ENCODE measurements at places on chromosomes 13 and 19.

- no peak for DNase-seq
Measured at GRCh38 chr19:45814166-45814780, 835 bp downstream of the RSPH6A start.

GRCh38 chr19:10061717-10062310 lies 24.3 kb upstream of the SHFL start:
- DNase-seq: no peak

- DNase-seq: no peak
Measured at GRCh38 chr13:43731296-43731695, 55.5 kb downstream of the ENOX1 start.

DNA sequence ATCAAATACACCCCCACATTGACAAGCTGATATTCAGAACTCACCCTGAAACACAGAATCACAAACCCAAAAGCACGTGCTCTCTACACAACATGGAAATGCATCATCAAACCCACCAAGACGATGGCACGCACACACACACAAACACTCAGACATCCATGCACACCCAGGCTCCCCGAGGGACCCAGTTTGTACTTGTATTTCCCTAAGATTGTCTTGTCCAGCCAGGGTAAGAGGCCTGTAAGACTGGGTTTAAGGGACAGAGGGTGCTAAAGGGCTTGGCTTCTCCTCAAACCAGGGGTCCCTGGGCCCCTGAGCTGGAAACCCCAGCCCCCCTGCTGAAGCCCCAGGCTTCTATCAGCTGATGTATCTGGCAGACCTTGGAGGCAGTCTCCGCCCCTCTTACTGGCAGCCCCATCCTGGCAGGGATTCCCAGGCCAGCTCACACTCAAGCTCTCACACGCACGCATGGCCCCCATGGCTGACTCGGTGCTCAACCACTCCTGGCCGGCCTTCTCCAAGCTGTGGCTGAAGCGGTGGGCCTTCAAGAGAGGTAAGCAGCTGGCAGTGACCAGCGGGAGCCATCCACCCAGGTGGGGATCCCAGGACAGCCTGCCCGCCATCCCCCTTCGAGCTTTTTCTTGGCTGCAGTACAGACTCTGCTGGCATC lies 6.5 kb downstream of the ARHGEF18 start:
- no peak for DNase-seq

- no peak for DNase-seq
Measured at GRCh38 chr13:63731896-63732295, 2316.2 kb upstream of the PCDH20 start.

GRCh38 chr13:45781553-45782326 lies 69.8 kb downstream of the SIAH3 start:
- no peak for DNase-seq

GRCh38 chr13:96743296-96744089 lies 250.8 kb downstream of the OXGR1 start:
- DNase-seq: no peak

- DNase-seq: no peak
Measured at GRCh38 chr13:50999641-51000040, 90.0 kb downstream of the RNASEH2B start.

DNA sequence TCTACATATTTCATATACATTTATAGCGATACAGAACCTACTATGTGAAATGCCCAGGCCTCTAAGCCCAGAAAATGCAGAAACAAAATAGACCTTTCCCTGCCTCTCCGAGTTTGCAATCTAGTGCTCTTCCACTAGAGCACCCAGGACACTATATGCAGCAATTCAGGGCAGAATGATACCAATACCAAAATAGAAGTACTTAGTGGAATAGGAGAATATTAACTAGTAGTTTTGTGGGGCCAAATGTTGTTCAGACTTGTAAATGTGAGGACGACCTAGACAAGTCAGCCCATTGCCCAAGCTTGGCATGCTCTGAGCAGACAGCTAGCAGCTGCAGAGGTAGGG lies 35.8 kb upstream of the FLT1 start:
- peak; percentile 21 for DNase-seq

GRCh38 chr19:366951-367350 lies 22.4 kb upstream of the MIER2 start:
- no peak for DNase-seq

DNA sequence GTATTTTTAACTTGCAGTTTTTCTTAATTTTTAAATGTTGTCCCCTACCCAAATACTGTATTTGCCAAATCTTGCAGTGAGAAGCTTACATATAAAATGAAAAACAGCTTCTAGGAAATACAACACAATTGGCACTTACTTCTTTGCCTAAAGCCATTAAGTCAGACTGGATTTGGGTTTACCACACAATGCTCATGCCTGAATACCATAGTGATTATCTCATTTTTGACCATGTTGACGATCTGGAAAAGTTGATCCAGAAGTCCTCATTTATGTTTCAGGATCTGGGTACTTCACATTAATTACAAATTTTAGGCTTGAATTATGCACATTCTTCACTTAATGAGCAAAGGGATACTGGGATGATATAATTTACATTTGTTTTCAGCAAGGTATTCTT lies 2.4 kb downstream of the RNF6 start:
- DNase-seq: no peak

DNA sequence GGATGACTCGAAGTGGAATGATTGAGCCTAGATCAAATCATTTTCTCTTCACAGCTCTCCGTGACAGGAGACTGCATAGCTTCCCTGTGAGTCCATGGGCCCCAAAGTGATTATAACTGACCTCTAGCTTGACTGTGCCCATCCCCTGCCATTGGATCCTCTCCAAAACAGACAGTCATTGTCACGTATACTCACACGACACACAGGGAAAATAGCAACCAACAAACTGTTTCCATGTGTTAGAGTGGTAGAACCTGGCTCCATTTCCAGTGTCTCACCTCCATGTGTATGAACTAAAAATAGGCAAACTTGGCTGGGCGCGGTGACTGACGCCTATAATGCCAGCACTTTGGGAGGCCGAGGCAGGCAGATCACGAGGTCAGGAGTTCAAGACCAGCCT lies 48.8 kb upstream of the NPAS1 start:
- DNase-seq: no peak

Data from fibroblast of the conjunctiva (primary cell).